Vagina (tissue), 2 donors: ENCODE measurements at places on chromosomes 3 and 15. TPM values are rescaled to one million over a fixed set of nuclear protein-coding genes. Genes with fewer than 3 reads are reported as not detected.

The ST3GAL6 gene
- 1.7 TPM for total RNA-seq

The CFAP100 gene
- total RNA-seq: not detected

The SLC51B gene
- not detected for total RNA-seq

The DCBLD2 gene
- 36.1 TPM for total RNA-seq

The SLC24A5 gene
- total RNA-seq: not detected

The PRR20G gene
- not detected for total RNA-seq

The MEX3B gene
- total RNA-seq: 5.2 TPM

The AMIGO3 gene
- total RNA-seq: not detected

The BFSP2 gene
- not detected for total RNA-seq

The TTLL13 gene
- not detected for total RNA-seq

The LRCH3 gene
- total RNA-seq: 99.0 TPM

The SPTBN5 gene
- 0.49 TPM for total RNA-seq

The ZIC4 gene
- not detected for total RNA-seq

The STRA6 gene
- total RNA-seq: 0.98 TPM

The LRRC34 gene
- total RNA-seq: 0.49 TPM

The HRG gene
- 0.25 TPM for total RNA-seq

The INSYN1 gene
- total RNA-seq: 5.6 TPM

The DGKG gene
- 2.5 TPM for total RNA-seq

The CTXND1 gene
- 0.49 TPM for total RNA-seq

- no peak for DNase-seq
- no peaks in the 10 kb centered on the region for H3K4me1 ChIP-seq
- no peak overlapping the region for H3K4me3 ChIP-seq
- H3K36me3 ChIP-seq: no peaks in the 10 kb centered on the region
- no peaks in the 10 kb centered on the region for H3K27me3 ChIP-seq
Measured at GRCh38 chr15:83477172-83477807, 30.1 kb downstream of the SH3GL3 start.

- H3K4me3 ChIP-seq: no peak overlapping the region
- DNase-seq: no peak
- H3K36me3 ChIP-seq: no peaks in the 10 kb centered on the region
- peaks cover 45% of the 10 kb centered on the region for H3K4me1 ChIP-seq
- H3K27me3 ChIP-seq: no peaks in the 10 kb centered on the region
Measured at GRCh38 chr15:51090753-51091152, 4.0 kb downstream of the TNFAIP8L3 start.

DNA sequence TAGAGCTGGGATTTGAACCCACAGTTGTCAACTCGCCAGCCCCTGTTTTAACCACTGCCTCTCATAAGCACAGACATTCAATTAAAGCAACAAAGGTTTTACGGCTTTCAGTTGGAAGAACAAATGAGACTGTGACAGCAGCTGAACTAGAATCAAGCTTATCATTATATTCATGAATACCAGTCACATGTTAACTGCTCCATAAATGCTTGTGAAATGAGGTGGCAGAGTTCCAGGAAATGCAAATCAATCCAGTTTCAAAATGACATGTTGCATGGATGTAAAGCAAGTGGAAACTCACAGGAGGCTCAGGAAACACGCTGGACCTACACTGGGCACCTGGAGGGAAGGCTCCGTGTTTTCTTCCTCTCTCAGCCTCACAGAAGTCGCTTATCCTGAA lies 3.9 kb downstream of the GP5 start:
- H3K4me1 ChIP-seq: peaks cover 43% of the 10 kb centered on the region
- H3K4me3 ChIP-seq: no peak overlapping the region
- no peak for DNase-seq
- peak overlapping the region; percentile 62 for H3K27ac ChIP-seq
- no peaks in the 10 kb centered on the region for H3K36me3 ChIP-seq
- H3K27me3 ChIP-seq: no peaks in the 10 kb centered on the region

DNA sequence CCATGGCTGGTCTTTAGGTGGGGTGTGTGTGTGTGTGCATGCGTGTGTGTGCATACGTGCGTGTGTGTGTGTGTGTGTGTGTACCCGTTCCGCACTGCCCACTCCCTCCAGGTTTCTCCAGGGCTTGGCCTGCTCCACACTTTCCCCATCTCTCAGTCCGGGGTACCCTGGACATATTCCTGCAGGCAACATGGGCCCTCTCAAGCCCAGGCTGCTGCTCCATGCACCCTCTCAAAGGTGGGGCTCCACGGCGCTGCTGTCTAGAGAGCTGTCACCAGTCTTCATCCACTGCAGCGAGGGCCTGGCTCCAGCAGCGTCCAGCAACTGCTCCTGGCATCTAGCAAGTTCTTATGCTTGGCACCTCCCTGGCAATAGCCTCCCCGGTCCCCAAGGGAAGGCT lies 86.1 kb downstream of the ATP10A start:
- DNase-seq: no peak
- H3K27ac ChIP-seq: no peak overlapping the region
- peaks cover 14% of the 10 kb centered on the region for H3K4me1 ChIP-seq
- H3K36me3 ChIP-seq: no peaks in the 10 kb centered on the region

- H3K36me3 ChIP-seq: no peaks in the 10 kb centered on the region
- no peaks in the 10 kb centered on the region for H3K4me1 ChIP-seq
- no peak for DNase-seq
- no peaks in the 10 kb centered on the region for H3K27me3 ChIP-seq
Measured at GRCh38 chr3:133077688-133078087, 39.5 kb downstream of the TMEM108 start.

GRCh38 chr3:152772674-152773225 lies 62.2 kb upstream of the P2RY1 start:
- H3K27me3 ChIP-seq: no peaks in the 10 kb centered on the region
- H3K4me1 ChIP-seq: no peaks in the 10 kb centered on the region
- no peak overlapping the region for H3K27ac ChIP-seq
- H3K4me3 ChIP-seq: no peak overlapping the region
- H3K36me3 ChIP-seq: no peaks in the 10 kb centered on the region

DNA sequence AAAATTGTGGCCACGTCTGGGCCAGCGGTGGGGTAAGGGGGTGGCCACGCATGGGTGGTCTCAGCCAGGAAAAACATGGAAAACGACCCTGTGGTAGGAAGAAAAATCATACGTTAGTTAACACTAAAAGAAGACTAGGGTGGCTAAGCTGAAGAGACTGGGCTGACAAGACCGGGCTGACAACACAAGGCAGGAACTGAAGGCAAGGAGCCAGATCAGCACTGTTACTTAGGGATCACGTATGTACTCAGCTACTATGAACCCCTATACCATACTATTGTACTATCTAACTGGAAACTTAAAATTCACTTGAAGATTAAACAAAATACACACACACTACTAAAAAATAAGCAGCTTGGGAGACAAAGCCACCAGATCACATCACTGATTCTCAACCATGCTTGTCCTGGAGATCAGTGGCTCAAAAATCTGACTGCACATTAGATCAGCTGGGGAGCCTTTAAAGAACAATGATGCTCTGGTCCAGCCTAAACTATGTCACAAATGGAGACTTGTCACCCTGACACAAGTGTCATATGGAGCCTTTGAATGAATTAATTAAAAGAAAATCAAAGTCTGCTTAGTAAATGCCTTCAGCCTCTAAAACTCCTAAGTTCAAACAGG lies 442.2 kb downstream of the SHQ1 start:
- no peaks in the 10 kb centered on the region for H3K27me3 ChIP-seq
- no peak overlapping the region for H3K27ac ChIP-seq
- no peak for DNase-seq
- H3K4me3 ChIP-seq: no peak overlapping the region
- H3K36me3 ChIP-seq: no peaks in the 10 kb centered on the region

- H3K36me3 ChIP-seq: no peaks in the 10 kb centered on the region
- no peak overlapping the region for H3K4me3 ChIP-seq
- H3K4me1 ChIP-seq: no peaks in the 10 kb centered on the region
- H3K27ac ChIP-seq: no peak overlapping the region
- no peaks in the 10 kb centered on the region for H3K27me3 ChIP-seq
Measured at GRCh38 chr15:60020736-60021135, 16.6 kb downstream of the FOXB1 start.

GRCh38 chr15:98596885-98597392 lies 51.4 kb upstream of the IGF1R start:
- no peak overlapping the region for H3K27ac ChIP-seq
- H3K27me3 ChIP-seq: no peaks in the 10 kb centered on the region
- no peak overlapping the region for H3K4me3 ChIP-seq
- peaks cover 12% of the 10 kb centered on the region for H3K4me1 ChIP-seq

- H3K4me1 ChIP-seq: no peaks in the 10 kb centered on the region
- H3K36me3 ChIP-seq: no peaks in the 10 kb centered on the region
- DNase-seq: no peak
Measured at GRCh38 chr3:132753946-132754345, 31.7 kb upstream of the NPHP3 start.

- H3K4me3 ChIP-seq: no peak overlapping the region
- H3K36me3 ChIP-seq: no peaks in the 10 kb centered on the region
- H3K27ac ChIP-seq: no peak overlapping the region
- peaks cover 12% of the 10 kb centered on the region for H3K4me1 ChIP-seq
- DNase-seq: no peak
Measured at GRCh38 chr3:13615019-13615528, 66.1 kb downstream of the FBLN2 start.

DNA sequence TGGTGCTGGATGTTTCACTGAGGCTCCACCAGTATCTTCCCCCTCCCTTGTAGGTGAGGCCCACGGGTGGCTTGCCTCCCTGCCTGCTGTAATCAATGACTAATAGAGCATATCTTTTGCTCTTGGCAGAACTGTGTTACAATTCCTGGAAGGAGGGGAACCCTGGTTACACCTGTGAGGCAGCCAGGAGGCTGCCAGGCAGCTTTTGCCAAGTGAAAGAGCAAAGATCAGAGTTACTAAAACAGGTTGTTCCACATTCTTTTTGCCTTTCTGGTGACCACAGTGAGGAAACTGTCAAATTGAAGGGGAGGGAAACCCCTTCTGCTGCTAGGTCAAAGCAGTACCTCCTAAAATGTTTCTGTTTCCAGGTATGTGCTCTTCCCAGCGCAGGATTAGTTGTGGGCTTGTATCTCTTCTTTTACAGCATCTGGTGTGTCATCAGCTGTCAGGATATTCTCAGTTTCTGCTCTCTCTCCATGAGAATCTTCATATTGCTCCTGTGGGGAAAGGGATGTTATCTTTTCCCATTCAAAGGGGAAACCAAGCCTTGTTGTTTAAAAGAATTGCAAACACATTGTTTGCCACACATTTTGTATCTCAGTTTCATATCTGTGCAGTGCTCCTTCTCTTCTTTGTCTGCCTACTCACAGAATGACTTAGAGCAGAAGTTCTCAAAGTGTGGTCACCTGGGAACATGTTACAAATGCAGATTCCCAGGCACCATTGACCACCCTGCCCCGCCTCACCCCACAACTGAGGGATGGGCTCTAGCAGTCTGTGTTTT lies 137.4 kb upstream of the UMPS start:
- no peaks in the 10 kb centered on the region for H3K27me3 ChIP-seq
- H3K4me1 ChIP-seq: peaks cover 9% of the 10 kb centered on the region
- DNase-seq: no peak
- no peaks in the 10 kb centered on the region for H3K36me3 ChIP-seq
- H3K27ac ChIP-seq: no peak overlapping the region

DNA sequence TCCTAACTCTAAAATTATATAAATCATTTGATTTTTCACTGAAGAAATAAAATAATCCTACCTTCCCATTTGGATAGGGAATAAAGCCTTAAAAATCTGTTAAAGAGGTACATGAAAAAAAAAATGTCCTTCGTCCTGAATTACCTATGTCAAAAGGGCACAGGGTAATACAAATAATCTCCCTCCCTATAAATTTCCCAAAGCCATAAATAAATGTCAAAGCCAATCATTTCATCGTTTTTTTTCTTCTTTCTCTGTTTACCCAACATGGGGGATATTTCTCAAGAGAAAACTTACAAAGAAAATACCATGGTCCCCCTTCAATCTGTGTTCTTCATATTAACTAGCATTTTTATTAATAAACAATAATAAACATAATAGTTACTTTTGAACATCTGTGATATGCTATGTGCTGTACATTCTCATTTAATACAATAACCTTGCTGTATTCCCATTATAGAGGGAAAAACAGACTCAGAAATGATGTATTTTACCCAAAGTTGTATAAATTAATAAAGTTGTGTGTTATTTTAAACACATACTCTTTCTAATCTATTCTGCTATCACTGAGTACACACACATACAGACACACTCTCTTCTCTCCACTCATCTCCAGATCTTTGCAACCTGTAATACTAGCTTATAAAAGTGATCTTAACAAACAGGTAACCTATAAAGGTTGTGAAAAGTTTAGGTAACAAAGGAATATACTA lies 910 bp upstream of the ANKRD28 start:
- H3K4me3 ChIP-seq: no peak overlapping the region
- H3K4me1 ChIP-seq: peaks cover 52% of the 10 kb centered on the region
- no peaks in the 10 kb centered on the region for H3K36me3 ChIP-seq
- no peak for DNase-seq

- peak overlapping the region; percentile 70 for H3K27ac ChIP-seq
- peaks cover 34% of the 10 kb centered on the region for H3K4me1 ChIP-seq
- H3K4me3 ChIP-seq: peak overlapping the region; percentile 54
- H3K36me3 ChIP-seq: no peaks in the 10 kb centered on the region
Measured at GRCh38 chr15:40845511-40846284, 1.9 kb downstream of the SPINT1 start.

DNA sequence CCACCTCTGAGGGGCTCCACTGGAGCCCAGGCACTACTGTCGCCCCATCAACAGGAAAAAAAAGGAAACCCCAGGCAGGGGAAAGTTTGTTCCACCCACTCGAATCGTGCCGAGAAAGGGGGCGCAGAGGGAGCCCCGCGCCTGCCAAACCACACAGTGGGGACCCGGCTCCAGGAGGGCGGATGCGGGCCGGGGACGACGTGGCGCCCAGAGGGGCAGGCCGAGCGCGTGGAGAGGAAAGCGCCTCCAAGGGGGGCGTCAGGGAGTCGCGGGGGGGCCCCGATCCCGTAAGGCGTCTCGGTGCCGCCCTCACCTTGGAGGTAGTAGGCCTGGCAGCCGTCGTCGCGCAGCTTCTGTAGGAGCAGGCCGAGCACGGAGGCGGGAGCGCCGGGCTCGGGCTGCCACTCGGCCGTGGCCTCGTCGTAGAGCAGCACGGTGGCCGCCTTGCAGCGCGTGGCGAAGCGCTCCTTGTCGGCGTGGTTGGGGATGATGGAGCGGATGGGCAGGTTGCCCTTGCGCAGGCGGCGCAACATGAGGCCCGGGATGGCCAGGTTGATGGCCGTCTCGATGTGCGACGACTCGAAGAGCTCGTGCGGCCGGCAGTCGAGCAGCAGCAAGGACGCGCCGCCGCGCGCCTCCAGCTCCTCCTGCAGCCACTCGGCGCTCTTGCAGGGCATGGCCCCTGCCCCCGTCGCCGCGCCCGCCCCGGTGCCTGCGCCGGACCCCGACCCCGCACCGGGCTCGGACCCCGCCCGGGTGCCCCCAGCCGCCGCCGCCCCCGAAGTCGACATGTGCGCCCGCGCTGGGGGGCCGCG lies 627 bp downstream of the DUSP7 start:
- peaks cover 50% of the 10 kb centered on the region for H3K4me1 ChIP-seq
- H3K27ac ChIP-seq: peak overlapping the region; percentile 98
- peak overlapping the region; percentile 75 for H3K4me3 ChIP-seq
- no peak for DNase-seq

- no peak overlapping the region for H3K4me3 ChIP-seq
- H3K27me3 ChIP-seq: no peaks in the 10 kb centered on the region
- no peaks in the 10 kb centered on the region for H3K36me3 ChIP-seq
- DNase-seq: no peak
Measured at GRCh38 chr3:1421577-1421976, 328.8 kb downstream of the CNTN6 start.

- no peaks in the 10 kb centered on the region for H3K36me3 ChIP-seq
- H3K27ac ChIP-seq: peak within 1 kb of the TSS; percentile 90
- H3K4me1 ChIP-seq: peaks cover 52% of the 10 kb centered on the region
- H3K4me3 ChIP-seq: peak within 1 kb of the TSS; percentile 75
- peak; percentile 98 for DNase-seq
Measured at GRCh38 chr3:194685718-194686413, at the start of gene FAM43A. FAM43A (plus strand) TSS chr3:194685883; CDS start chr3:194686827, 944 bp downstream.

GRCh38 chr3:157174290-157174648 lies 14.3 kb upstream of the CCNL1 start:
- H3K4me1 ChIP-seq: peaks cover 14% of the 10 kb centered on the region
- no peak for DNase-seq
- peak overlapping the region; percentile 59 for H3K4me3 ChIP-seq
- H3K27ac ChIP-seq: peak overlapping the region; percentile 95
- H3K36me3 ChIP-seq: no peaks in the 10 kb centered on the region
- no peaks in the 10 kb centered on the region for H3K27me3 ChIP-seq
